ENCODE measurements at places on chromosomes 11 and 22. TPM values are rescaled to one million over a fixed set of nuclear protein-coding genes. Genes with fewer than 3 reads are reported as not detected.

- DNase-seq = no peak
Observed at GRCh38 chr11:125025968-125026367, 37.1 kb upstream of the SLC37A2 start.

The OR51B4 gene
- polyA plus RNA-seq = 0.35 TPM

- no peak for DNase-seq
Observed at GRCh38 chr11:113971506-113972195, 3.3 kb upstream of the HTR3A start.

The CCDC87 gene
- 0.27 TPM for polyA plus RNA-seq

DNA sequence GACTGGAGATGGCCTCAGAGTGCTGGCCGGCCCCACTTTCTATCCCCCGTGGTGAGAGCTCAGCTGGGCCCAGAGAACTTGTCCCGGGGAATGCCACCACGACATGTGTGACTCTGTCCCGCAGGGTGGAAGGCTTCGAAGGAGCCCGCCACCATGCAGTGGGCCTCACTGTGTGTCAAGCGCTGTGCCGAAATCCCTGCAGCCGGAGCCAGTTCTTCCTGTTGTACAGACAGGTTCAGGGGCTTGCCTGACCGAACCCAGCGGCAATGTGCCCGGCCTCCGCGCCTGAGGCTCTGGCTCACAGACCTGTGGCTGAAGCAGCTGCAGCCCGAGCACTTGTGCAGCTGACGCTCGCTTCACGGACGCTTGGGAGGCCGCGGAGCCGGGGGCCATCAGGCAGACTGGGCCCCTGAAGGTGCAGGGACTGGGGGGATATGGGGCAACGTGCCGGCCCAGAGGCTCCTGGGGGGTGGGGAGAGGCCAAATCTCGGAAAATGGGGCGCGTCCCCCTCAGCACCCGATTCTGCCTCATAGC lies 650 bp downstream of the PPM1F start:
- no peak for DNase-seq

DNA sequence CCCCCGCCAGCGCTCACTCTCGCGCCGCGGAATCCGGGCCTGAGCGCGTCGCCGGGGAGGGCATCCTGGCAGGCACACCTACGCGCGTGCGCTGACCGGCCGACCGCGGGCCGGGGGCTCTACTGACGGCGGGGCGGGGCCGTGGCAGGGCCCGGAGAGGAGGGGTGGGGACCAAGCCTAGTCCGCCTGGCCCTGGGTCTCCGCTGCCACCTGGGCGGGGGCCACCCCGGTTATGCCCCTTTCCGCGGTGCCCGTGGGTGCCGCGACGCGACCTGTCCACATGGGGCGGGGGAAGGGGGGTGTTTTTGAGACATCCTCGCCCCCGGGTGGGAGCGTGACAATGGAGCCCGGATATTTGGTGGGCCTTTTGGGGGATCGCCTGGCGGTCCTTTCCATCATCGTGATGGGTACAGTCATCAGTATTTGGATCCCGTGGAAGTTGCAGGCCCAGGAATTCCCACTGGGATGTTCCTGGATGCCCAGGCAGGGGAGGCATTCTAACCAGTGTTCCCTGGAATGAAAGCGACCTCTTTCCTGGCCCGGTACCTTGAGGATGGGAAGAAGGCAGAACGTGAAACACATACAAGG lies 2.2 kb downstream of the NCAM1 start:
- no peak for DNase-seq

GRCh38 chr11:28476049-28476448 lies 367.9 kb downstream of the METTL15 start:
- DNase-seq = peak; percentile 6

The PATE2 gene
- polyA plus RNA-seq = 0.25 TPM

The C11orf87 gene
- 0.22 TPM for polyA plus RNA-seq

Measured in left kidney (tissue), 8 donors.